ENCODE measurements at places on chromosomes 1 and 21.

DNA sequence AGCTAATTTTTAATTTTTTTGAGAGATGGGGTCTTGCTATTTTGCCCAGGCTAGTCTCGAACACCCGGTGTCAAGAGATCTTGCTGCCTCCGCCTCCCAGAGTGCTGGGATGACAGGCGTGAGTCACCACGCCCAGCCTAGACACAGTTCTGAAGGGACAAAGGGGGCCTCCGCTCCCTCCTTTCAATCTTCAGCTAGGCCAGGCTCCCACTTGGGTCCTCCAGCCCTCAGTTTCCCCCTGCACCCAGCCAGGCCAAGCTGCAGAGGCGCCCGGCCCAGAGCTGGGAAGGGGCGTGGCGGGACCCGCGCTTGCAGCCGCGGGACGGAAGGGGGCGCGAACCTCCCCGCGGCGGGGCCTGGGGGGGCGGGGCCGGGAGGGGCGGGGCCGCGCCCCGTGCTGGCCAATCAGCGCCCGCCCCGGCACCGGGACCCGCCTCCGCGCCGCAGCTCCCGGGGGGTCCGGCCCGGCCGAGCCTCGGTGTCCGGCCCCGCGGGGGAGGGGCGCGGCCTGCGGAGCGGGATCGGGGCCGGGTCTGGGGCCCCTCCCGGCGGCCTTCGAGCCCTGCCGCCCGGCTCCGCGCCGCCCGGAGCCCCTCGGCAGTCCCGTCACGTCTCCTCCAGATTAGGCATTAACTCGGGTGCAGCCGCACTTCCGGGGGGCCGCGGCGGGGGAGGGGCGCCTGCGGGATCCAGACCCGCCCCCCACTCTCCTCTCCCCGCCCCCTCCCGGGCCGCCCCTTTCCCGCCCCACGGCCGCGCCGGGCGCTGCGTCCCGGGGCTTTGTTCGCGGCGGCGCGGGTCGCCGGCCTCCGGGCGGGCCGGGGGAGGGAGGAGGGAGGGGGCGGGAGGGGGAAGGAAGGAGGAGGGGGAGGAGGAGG lies 559 bp upstream of the AGRN start:
- DNase-seq, result peak; percentile 69

DNA sequence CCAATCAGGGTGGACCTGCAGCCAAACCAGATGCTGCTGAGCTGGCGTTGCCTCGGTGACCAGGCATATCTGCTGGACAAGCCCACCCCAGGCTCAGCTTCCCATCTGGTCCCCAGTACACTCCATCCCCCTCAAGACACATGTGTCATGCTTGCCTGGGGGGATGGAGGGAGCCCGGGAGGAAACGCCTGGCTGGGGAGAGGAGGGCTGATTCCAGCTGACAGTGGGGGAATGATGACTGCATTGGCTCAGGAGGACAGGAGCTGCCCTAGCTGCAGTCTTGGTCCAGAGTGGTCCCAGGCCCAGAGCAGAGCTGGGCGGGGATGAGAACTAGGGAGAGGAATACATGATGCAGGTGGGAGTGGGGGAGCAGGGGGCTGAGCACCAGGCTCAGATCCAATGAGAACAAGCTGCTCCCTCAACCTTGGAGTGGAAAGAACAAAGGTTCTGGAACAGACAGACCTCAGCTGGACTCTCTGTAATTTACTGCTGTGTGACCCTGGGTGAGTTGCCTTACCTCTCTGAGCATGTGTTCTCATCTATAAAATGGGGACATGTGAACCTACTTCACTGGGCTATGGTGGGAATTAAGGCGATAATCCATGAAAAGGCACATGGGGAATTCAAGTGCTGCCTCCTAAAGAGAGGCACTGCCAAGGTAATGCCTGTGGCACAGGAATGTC lies 23.1 kb upstream of the ECE1 start:
- DNase-seq, result no peak

DNA sequence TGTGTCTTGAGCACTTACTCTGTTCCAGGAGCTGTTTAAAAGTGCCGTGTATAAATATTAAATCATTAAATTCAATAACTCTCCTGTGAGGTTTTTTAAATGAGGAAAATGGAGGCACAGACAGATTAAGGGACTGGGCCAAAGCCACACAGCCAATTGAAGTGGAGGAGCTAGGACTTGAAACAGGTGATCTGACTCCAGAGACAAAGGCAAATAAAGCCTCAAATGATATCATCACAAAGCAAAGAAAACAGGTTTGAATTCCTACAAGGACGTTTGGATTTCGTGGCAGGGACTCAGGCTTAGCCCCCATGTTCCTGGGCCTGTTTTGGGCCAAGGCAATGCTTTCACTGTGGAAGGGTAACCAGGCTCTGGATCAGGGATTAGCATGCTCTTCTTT lies 45.2 kb upstream of the DMBX1 start:
- DNase-seq, result no peak

GRCh38 chr1:77473690-77474089 lies 191.9 kb downstream of the AK5 start:
- DNase-seq, result no peak

DNA sequence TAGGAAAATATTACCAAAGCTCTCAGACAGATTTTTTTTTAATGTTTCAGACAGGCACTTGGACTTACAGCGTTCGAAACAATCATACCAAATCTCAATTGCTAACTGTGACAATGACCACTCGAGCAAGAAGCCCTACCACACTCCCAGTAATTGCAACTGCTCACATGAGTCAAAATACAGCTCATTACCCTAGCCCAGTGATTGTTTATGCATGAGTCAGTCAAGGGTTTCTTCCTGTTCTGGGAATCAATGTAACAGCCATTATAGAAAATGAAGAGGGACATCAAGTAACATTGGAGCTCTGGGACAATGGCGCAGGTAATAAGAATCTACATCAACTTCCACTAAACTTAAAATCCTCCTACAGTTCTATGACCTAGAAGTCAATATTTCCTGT lies 56.1 kb upstream of the SH3GLB1 start:
- DNase-seq, result no peak

Data from stimulated activated CD8-positive, alpha-beta memory T cell treated with anti-CD3 and anti-CD28 coated beads, Interleukin-7, amount 100 ng/mL, for 48 hours (primary cell).